ENCODE measurements at places on chromosomes 6 and 20. TPM values are rescaled to one million over a fixed set of nuclear protein-coding genes. Genes with fewer than 3 reads are reported as not detected.
A peak's percentile ranks its signal among the peaks of the same experiment; 100 is the strongest.

DNA sequence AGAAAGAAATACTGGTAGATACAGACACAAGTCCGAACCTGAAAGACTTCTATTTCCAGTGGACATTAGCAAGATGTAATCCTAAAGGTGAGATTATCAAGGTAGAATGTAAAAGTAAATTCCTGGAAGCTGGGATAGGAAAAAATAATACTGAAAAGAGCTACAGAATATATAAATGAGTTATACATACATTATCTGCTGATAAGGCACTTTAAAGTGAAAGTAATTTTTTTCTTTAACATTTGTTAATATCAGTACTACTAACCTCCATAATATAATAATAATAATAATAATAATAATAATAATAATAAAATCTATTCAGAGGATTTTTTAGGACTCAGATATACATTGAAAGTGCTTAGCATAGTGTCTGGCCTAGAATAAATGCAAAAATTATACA, 102.5 kb downstream of the RFX6 start:
- no peak for DNase-seq

DNA sequence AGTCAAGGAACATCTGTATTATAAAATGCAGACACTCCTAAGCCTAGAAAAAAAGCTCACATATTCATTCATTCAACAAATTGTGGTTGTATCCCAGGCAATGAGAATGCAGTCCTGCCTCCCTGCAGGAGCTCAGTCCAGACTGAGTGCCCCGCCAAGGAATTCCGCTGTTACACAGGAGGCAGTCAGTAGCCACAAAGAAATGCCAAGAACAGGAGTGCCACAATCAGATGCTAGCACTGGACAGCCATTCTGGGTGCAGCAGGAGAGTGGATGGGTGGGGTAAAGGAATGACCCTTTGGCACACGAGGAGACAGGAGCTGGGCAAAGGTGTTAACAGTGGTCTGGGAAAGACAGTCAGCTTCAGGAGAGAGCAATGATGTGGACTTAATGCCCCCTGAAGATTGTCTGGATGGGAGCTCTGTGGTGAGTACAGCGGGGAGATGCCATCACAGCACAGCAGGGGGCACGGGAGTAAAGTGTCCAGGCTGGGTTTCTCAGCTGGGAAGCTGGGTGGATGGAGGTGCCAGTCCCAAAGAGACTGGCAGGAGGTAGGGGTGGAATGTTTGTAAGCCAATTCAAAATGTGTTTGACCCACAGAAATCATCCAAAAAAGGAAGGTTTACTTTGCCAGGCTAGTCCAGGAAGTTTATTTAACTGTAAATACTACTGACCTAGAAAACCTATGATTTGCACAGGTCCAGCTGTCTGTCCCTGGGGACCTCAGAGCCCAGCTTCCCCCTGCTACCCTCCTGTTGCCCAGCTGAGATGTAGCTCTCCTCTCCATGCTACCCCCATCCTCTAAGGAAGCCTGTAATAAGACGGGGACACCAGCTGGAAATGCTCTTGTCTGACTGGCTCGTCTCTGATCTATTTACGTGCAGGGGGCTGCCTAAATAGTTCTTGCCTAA, 84.1 kb downstream of the SLC23A2 start:
- DNase-seq, result peak; percentile 41

The C6orf163 gene
- total RNA-seq, result 12.3 TPM

The BTBD9 gene
- total RNA-seq, result 29.3 TPM

The RAD21L1 gene
- not detected for total RNA-seq

The CRIP3 gene
- 5.8 TPM for total RNA-seq

Data from cerebellum (tissue), 4 donors.